NCI-H1417 (cell line): ENCODE measurements at places on chromosomes 2 and 18.

- no peak for DNase-seq
These were observed 193.9 kb downstream of the RTP5 start for GRCh38 chr2:242063436-242063835.

DNA sequence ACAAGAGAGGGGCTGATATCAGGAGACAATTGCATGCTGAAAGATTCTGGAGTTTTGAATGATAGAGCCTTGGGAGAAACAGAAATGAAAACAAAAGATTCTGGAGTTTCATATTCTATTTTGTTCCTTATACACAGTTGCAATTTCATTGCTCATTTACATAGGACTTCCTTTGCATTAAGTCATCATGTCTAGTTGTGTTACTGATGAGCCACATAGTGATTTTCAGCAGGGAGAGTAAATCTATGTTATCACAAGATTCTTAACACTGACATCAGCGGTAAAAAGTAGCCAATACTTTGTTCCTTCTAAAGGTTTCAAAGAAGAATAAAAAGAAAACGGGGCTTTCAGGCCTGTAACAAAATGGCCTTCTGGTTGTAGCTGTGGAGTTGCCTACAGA is 7.1 kb downstream of the ADAM17 start:
- DNase-seq: no peak

GRCh38 chr2:136305517-136306192 is 187.7 kb upstream of the CXCR4 start:
- DNase-seq: peak; percentile 29

- no peak for DNase-seq
These were observed 54.4 kb upstream of the SOS1 start for GRCh38 chr2:39175026-39175812.

DNA sequence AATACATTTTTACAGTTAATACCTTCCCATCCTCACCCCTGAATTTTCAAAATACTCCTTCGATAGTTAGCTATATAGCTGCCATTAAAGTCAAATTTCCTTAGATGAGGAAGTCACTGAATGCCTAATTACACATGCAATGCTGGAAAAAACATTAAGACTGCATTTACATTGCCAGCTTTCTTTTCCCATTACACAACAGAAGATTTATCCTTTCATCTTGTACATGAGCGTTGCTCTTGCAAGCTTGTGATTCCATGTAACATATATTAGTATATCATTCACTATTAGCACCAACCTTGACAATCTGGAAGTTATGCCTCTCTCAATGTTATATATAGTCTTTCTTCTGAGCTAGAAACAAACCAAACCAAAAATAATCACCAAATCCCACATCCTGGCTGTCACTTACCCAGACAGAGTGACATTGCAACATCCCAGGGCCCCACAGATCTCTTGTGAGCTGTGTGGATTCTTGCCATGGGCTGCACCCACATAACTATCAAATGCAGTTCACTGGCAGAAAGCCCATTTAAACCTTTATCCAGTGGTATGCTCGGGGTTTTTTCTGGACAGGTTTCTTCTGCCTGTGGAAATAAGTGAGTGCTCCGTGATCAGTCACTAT is 79.2 kb upstream of the PAPOLG start:
- no peak for DNase-seq

- no peak for DNase-seq
These were observed 42.9 kb upstream of the EML6 start for GRCh38 chr2:54680397-54681041.

DNA sequence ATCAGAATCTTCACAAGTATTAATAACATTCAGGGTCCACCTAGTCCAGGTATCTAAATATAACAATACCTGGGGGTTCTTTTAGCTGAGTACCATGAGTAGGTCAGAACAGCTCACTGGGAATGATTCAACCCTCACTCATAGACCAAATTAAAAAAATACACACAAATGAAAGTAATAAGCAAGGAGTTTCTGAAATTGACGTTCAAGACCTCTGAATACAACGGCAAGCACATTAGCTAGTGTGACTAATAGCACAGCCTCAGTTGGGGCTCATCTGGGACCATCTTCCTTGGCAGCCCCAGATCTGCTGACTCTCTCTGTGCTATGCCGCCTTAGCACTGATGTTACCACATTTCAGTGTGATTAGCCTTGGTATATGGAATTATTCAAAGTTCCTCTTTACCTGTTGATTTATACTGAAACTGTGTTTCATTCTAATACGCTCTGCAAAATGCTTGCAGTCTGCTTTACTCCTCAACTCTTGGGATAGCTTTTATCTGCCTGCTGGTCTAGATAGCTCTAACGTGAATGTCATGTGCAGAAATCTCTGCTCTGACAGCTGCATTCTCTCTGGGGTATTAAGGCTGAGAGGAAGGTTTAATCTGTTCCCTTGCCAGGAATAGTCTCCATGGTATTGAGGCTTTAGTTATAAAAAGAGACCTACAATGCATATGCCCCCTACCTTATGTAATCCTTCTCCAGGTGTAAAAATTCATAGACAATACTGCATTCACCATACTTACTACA is 153.3 kb downstream of the METTL4 start:
- no peak for DNase-seq

- DNase-seq: no peak
These were observed 30.9 kb downstream of the DSEL start for GRCh38 chr18:67485655-67486054.

- no peak for DNase-seq
These were observed 642.1 kb downstream of the SATB2 start for GRCh38 chr2:198815626-198816025.
